ENCODE measurements at places on chromosomes 6 and 20. TPM values are rescaled to one million over a fixed set of nuclear protein-coding genes. Genes with fewer than 3 reads are reported as not detected.

DNA sequence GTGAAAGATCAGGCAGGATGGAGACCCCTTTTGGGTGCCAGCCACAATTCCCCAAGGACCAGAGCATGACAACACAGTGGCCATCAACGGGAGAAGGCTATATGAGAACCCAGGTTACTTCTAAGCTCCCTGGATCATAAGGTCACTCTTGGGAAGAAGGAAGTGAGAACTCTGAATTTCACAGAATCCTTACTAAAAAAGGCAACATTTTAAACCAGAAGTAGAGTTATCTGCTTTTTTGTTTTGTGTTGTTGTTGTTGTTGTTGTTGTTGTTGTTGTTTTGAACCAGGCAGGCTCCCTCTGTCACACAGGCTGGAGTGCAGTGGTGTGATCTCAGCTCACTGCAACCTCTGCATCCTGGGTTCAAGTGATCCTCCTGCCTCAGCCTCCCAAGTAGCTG lies 107.4 kb upstream of the TNFAIP3 start:
- no peak overlapping the region for H3K4me3 ChIP-seq
- H3K36me3 ChIP-seq = peaks cover 3% of the 10 kb centered on the region
- DNase-seq = no peak
- H3K4me1 ChIP-seq = peaks cover 6% of the 10 kb centered on the region
- no peak overlapping the region for H3K27ac ChIP-seq

DNA sequence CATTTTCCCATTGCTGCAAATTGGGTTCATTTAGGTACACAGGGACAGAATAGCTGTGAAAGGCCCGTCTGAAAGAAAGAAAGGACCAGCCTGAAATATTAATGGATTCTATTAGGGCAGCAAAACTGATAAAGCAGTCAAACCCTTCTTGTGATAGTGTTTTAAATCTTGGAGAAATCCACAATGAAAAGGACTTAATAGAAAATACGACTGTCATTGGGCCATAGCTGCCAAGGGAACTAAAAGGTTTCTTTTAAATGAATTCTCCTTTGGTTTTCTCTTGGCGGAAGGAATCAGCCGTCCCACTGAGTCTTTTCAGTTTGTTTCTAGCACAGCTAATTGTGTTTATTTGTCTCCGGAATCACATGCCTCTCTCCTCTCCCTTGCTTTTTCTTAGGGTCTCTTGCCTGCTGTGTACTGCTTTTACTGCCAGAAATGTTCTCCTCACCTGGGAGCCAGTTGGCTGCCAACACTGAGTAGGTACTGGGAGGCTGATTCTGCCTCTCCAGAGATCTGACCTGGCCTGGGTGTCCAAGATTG lies 11.3 kb downstream of the PAQR8 start:
- H3K27ac ChIP-seq = no peak overlapping the region
- H3K27me3 ChIP-seq = no peaks in the 10 kb centered on the region
- H3K36me3 ChIP-seq = peaks cover 53% of the 10 kb centered on the region
- H3K4me1 ChIP-seq = peaks cover 37% of the 10 kb centered on the region
- H3K4me3 ChIP-seq = no peak overlapping the region
- DNase-seq = no peak

DNA sequence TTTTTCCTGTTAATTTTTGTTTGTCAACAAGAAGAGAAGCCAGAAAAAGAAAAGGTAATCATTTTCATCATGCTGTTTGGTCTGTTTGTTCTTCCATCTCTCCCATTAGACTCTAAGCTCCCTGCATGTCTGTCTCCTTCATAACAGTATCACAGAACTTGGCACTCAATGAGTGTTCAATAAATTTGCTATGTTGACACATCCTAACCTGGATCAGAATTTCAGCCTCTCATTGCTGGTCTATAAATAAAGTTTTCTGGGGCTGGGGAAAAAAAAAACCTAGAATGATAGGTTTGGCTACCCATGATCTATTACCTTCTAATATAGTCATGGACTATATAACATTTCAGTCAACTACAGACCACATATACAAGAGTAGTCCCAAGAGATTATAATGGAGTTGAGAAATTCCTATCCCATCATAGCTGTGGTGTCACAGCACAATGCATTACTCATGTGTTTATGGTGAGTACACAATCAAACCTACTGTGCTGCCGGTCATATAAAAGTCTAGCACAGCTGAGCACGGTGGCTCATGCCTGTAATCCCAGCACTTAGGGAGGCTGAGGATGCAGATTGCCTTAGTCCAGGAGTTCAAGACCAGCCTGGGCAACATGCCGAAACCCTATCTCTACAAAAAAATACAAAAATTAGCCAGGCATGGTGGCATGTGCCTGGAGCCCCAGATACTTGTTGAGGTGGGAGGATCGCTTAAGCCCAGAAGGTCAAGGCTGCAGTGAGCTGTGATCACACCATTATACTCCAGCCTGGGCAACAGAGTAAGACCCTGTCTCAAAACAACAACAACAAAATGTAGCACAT lies 5.9 kb downstream of the NUDT3 start:
- H3K27me3 ChIP-seq = no peaks in the 10 kb centered on the region
- H3K36me3 ChIP-seq = no peaks in the 10 kb centered on the region

DNA sequence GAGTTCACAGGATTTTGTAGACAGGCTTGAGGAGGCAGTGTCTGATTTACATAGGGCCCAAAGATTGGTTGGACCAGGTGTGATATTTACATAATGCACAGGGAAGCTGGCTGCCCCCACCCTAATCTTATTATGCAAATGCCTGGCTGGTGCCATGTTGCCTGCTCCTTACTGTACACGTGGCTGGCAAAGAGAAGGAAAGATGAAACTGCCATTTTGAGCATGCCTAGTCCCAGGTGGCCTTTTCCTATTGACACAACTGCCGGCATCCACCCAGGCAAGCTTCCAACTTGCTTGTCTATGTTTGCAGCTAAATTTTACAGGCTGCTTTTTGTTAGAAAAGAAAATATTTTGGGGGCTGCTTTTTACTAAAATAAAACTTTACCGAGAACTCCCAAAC lies 174.6 kb downstream of the LMBRD1 start:
- peaks cover 13% of the 10 kb centered on the region for H3K27me3 ChIP-seq
- H3K4me3 ChIP-seq = no peak overlapping the region
- no peaks in the 10 kb centered on the region for H3K4me1 ChIP-seq
- H3K27ac ChIP-seq = no peak overlapping the region

GRCh38 chr20:13587370-13587769 lies 51.4 kb downstream of the TASP1 start:
- no peaks in the 10 kb centered on the region for H3K27me3 ChIP-seq
- no peaks in the 10 kb centered on the region for H3K4me1 ChIP-seq
- DNase-seq = no peak
- H3K4me3 ChIP-seq = no peak overlapping the region
- H3K36me3 ChIP-seq = peaks cover 20% of the 10 kb centered on the region

- H3K4me1 ChIP-seq = peaks cover 29% of the 10 kb centered on the region
- DNase-seq = peak; percentile 37
- H3K27me3 ChIP-seq = peaks cover 2% of the 10 kb centered on the region
- peak overlapping the region; percentile 23 for H3K4me3 ChIP-seq
- H3K27ac ChIP-seq = peak overlapping the region; percentile 27
Measured at GRCh38 chr6:106056060-106056745, 29.9 kb upstream of the PRDM1 start.

GRCh38 chr6:164045082-164045481 lies 630.6 kb downstream of the QKI start:
- H3K27ac ChIP-seq = no peak overlapping the region
- no peaks in the 10 kb centered on the region for H3K27me3 ChIP-seq
- no peak for DNase-seq
- H3K36me3 ChIP-seq = no peaks in the 10 kb centered on the region
- no peak overlapping the region for H3K4me3 ChIP-seq

GRCh38 chr6:900716-901605 lies 208.0 kb upstream of the EXOC2 start:
- no peaks in the 10 kb centered on the region for H3K4me1 ChIP-seq
- no peak overlapping the region for H3K4me3 ChIP-seq
- H3K36me3 ChIP-seq = no peaks in the 10 kb centered on the region
- peaks cover 10% of the 10 kb centered on the region for H3K27me3 ChIP-seq
- no peak for DNase-seq
- H3K27ac ChIP-seq = no peak overlapping the region

GRCh38 chr20:49343246-49343645 lies 65.4 kb upstream of the ZNFX1 start:
- H3K4me3 ChIP-seq = no peak overlapping the region
- no peak for DNase-seq
- no peaks in the 10 kb centered on the region for H3K36me3 ChIP-seq
- peaks cover 14% of the 10 kb centered on the region for H3K27me3 ChIP-seq
- H3K27ac ChIP-seq = no peak overlapping the region
- no peaks in the 10 kb centered on the region for H3K4me1 ChIP-seq

DNA sequence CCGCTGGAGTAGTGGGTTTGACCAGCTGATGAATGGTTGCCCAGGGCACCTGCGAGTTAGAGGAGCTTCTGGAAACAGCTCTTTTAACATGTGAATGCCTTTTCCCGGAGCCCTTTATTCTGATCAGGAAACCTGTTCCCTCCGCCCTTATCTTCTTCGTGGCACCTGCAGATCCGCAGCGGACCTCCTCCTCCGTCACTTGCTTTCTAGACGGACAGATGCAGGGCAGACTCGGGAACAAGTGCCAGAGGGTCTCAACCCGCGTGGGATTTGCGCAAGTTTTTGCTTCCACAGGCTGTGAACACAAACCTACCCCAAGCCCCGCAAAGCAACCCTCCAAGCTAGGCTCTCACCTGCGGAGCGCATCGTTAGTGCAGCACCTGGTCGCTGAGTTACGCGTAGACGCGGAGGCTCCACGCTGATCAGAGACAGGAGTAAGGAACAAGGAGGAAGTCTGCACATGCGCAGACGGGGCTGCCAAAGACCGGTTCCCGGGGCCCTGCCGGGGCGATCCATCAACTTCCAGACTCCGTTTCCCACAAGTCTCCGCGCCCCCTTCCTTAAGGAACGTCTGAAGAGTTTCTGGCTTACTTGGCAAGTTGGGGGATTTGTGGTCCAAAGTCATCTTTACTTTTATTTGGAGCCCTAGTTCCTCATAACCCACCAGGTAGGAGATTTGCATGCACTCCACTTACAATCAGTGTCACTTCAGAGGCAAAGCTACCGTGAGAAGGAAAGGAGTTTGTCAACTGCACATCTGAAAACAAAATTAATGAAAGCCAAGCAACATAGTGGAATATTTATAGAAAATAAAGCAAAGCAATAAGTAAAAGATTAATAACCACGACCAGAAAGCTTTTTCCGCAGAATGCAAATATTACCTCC lies 52.7 kb upstream of the ELMO2 start:
- no peak overlapping the region for H3K4me3 ChIP-seq
- no peak overlapping the region for H3K27ac ChIP-seq
- no peaks in the 10 kb centered on the region for H3K36me3 ChIP-seq
- H3K4me1 ChIP-seq = no peaks in the 10 kb centered on the region
- no peak for DNase-seq

DNA sequence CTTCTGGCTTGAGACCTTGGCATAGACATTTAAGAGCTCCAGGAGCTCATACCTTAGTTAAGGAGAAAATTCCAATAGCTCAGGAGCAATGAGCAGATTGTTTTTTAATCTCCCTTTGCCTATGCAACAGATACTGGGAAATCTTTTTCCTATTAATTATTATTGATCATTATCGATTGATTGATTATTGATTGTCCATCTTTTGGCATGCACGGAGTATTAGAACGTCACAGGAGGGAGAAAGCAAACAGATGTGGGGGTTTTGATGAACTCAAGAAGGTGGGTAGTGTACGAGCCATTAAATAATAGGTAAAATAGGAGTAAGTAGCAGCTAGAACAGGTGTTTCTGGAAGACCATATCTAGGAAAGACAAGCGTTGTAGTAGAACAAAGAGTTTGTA lies 205.0 kb downstream of the DOK5 start:
- DNase-seq = no peak
- H3K4me3 ChIP-seq = no peak overlapping the region
- H3K27ac ChIP-seq = no peak overlapping the region
- peaks cover 2% of the 10 kb centered on the region for H3K27me3 ChIP-seq

GRCh38 chr6:13615792-13616120 lies 621 bp downstream of the NOL7 start:
- H3K4me1 ChIP-seq = peaks cover 57% of the 10 kb centered on the region
- H3K27me3 ChIP-seq = no peaks in the 10 kb centered on the region
- peak overlapping the region; percentile 92 for H3K27ac ChIP-seq
- peaks cover 19% of the 10 kb centered on the region for H3K36me3 ChIP-seq
- DNase-seq = peak; percentile 54

GRCh38 chr20:35773154-35773751 lies 1.4 kb downstream of the PHF20 start:
- H3K27ac ChIP-seq = peak overlapping the region; percentile 84
- no peaks in the 10 kb centered on the region for H3K27me3 ChIP-seq
- H3K4me3 ChIP-seq = peak overlapping the region; percentile 82
- peaks cover 64% of the 10 kb centered on the region for H3K4me1 ChIP-seq
- peaks cover 36% of the 10 kb centered on the region for H3K36me3 ChIP-seq

DNA sequence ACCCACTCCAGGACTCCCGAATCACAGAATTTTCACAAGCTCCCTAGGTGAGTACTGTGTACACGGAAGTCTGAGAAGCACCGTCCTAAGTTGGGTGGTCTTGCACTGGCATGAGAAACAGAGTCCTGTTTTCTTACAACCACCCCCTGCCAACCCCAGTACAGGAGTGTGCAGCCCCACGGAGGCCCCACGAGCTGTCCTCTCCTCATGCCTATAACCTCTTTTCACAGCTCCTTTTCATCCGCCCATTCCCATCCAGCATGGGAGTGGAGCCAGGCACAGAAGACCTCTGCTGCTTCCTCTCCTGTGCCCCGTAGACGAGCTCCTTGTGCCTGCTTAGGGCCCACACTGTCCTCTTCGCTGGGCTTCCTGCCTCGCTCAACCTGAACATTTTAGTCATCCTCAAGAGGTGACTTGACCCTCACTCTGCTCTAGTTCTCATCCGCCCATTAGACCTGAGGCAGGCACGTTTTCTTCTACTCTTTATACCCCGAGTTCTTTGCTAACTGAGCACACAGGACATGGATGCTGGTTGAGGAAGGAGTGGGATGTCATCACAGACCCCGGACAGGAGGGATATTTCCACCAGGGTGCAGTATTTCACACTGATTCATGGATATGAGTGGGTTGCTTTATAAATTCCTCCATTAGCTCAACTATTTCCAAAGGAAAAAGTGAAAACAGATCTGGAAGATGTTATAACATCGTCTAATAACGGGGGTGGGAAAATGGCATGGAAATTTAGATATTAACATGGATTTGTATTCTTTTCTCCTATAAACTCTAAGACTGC lies 160.5 kb downstream of the TTLL2 start:
- DNase-seq = no peak
- H3K27me3 ChIP-seq = peaks cover 5% of the 10 kb centered on the region
- no peaks in the 10 kb centered on the region for H3K36me3 ChIP-seq
- H3K4me1 ChIP-seq = no peaks in the 10 kb centered on the region

- peaks cover 51% of the 10 kb centered on the region for H3K4me1 ChIP-seq
- H3K4me3 ChIP-seq = peak overlapping the region; percentile 96
- peaks cover 6% of the 10 kb centered on the region for H3K36me3 ChIP-seq
- peaks cover 12% of the 10 kb centered on the region for H3K27me3 ChIP-seq
- peak overlapping the region; percentile 84 for H3K27ac ChIP-seq
- DNase-seq = peak; percentile 13
Measured at GRCh38 chr6:157981132-157981394, 600 bp upstream of the SYNJ2 start.

GRCh38 chr6:99334526-99335127 lies 14.8 kb downstream of the FAXC start:
- peaks cover 31% of the 10 kb centered on the region for H3K27me3 ChIP-seq
- H3K4me3 ChIP-seq = no peak overlapping the region
- H3K36me3 ChIP-seq = no peaks in the 10 kb centered on the region
- H3K4me1 ChIP-seq = peaks cover 2% of the 10 kb centered on the region

Gene ISM1
- total RNA-seq = 1.4 TPM

Gene SLC25A27
- total RNA-seq = not detected

Gene SGK2
- total RNA-seq = 0.40 TPM

Gene EGFL8
- total RNA-seq = 8.6 TPM

Gene WASF1
- 0.46 TPM for total RNA-seq

Gene SLC17A1
- total RNA-seq = not detected

Gene SYNJ2
- total RNA-seq = 35.8 TPM

Gene FHL5
- not detected for total RNA-seq

Gene PRL
- total RNA-seq = not detected

Gene TSPYL4
- 17.0 TPM for total RNA-seq

Gene GTSF1L
- total RNA-seq = not detected

Gene BTN1A1
- total RNA-seq = not detected
